GM12865 (cell line): ENCODE measurements at places on chromosomes 4 and X.

- DNase-seq: no peak
These were observed 411.9 kb downstream of the TRIML1 start for GRCh38 chr4:188551156-188551555.

GRCh38 chr4:4884611-4885010 lies 25.1 kb downstream of the MSX1 start:
- DNase-seq: no peak

GRCh38 chr4:176584031-176584606 lies 208.6 kb downstream of the VEGFC start:
- DNase-seq: no peak

- DNase-seq: no peak
These were observed 43.1 kb upstream of the TMPRSS11E start for GRCh38 chr4:68404153-68404552.

DNA sequence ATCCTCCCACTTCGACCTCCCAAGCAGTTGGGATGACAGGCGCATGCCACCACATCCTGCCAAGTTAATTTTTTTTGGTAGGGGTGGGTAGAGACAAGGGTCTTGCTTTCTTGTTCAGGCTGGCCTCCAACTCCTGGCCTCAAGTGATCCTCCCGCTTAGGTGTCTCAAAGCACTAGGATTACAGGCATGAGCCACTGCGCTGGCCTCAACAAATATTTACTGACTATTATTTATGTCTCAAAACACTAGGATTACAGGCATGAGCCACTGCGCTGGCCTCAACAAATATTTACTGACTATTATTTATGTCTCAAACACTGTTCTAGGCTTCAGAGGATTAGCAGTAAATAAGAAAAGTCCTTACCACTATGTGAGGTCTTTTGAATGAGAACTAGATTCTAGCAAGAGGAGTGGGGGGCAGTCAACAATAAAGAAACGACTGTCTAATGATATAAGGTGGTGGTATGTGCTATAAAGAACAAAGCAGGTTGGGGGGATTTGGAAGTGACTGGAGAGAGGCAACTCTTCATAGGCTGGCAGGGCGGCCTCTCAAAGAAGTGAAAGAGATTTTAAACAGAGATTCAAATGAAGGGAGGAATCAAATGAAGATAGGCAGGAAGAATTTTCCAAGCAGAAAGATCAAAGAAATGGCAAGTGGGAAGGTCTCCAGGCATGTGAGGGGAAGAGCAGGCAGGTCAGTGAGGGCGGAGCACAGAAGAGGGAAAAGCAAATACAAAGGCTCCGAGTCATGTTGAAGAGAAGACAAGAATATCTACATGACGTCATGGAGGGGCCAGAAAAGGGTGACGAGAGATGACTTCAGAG lies 12.7 kb upstream of the ACSL1 start:
- no peak for DNase-seq

DNA sequence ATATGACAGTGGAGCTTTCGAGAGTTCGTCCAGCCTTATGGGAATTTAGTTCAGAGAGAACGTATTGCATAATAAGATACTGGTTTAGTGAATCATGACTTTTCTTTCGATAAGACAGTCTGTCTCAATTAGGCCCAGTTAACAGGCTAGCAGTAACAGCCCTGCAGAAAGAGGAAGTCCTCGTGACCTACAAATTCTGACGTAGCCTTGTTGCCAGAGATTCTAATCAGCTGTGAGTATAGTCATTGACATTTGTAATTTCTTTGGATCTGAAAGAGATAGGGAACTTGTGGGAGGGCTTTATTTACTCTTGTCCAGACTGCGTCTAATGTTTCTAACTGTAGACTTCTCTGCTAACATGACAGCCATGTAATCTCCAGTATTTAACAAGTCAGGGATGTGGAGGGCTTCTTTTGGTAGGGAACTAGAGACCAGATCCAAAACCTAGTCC lies 15.8 kb downstream of the ART3 start:
- peak; percentile 7 for DNase-seq

GRCh38 chrX:16711893-16712547 lies 449 bp downstream of the CTPS2 start:
- DNase-seq: peak; percentile 12

DNA sequence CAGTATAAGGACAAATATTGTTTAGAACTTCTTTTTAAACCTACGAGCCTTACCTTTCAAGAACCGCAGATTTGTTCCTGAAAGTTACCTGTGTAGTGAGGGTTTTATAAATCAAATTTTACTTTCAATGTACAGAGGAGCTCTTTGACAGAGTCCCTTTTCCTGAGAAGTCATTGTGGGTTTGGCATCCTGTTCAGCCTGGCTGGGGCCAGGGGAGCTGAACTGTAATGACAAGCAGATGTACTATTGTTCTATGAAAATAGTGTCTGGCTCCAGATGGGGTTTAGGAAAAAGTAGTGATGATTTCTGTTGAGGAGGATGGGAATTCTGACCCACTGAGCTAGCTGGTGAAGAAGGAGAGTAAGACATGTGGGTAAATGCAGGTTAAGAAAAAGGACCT lies 196.2 kb upstream of the PGRMC2 start:
- no peak for DNase-seq

GRCh38 chrX:6227453-6227835 lies 1.2 kb downstream of the NLGN4X start:
- DNase-seq: no peak

- DNase-seq: no peak
These were observed 158.2 kb downstream of the C4orf33 start for GRCh38 chr4:129254126-129254525.

DNA sequence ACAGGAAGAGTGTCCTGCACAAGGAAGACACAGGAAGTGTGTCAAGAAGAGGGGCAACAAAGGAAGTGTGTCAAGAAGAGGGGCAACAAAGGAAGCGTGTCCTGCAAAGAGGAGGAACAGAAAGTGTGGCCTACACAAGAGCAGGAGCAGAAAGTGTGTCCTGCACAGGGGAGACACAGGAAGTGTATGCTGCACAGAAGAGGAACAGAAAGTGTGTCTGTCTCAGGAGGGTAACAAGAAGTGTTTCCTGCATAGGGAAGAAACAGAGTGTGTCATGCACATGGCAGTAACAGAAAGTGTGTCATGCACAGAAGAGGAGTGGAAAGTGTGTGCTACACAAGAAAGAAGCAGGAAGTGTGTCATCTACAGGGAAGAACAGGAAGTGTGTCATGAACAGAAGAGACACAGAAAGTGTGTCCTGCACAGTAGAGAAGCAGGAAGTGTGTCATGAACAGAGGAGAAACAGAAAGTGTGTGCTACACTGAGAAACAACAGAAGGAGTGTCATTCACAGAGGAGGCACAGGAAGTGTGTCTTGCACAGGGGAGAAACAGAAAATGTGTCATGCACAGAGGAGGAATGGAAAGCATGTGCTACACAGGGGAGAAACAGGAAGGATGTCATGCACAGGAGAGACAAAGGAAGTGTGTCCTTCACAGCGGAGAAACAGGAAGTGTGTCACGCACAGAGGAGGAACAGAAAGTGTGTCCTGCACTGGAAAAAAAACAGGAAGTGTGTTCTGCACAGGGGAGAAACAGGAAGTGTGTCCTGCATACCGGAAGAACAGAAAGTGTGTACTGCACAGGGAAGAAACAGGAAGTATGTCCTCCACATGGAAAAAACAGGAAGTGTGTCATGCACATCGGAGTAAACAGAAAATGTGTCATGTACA lies 526.4 kb upstream of the PRKX start:
- no peak for DNase-seq

DNA sequence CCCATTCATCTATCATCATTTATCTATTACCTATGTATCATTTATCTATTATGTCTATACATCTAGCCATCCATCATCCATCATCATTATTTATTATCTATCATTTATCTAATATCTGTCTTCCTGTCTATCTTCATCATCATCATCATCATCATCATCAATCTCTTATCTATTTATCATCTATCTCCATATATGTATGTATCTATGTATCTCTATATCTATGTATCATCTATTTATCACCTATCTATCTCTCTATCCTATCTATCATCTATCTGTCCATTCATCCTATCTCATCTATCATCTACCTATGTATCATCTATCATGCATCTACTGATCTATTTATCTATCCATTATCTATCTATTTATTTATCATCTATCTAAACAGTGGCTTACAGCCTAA lies 3.8 kb upstream of the GYG2 start:
- DNase-seq: no peak

GRCh38 chr4:184250795-184251669 lies 33.4 kb upstream of the ENPP6 start:
- DNase-seq: peak; percentile 73
